GM13976 (cell line): ENCODE measurements at places on chromosomes 6 and 20.

DNA sequence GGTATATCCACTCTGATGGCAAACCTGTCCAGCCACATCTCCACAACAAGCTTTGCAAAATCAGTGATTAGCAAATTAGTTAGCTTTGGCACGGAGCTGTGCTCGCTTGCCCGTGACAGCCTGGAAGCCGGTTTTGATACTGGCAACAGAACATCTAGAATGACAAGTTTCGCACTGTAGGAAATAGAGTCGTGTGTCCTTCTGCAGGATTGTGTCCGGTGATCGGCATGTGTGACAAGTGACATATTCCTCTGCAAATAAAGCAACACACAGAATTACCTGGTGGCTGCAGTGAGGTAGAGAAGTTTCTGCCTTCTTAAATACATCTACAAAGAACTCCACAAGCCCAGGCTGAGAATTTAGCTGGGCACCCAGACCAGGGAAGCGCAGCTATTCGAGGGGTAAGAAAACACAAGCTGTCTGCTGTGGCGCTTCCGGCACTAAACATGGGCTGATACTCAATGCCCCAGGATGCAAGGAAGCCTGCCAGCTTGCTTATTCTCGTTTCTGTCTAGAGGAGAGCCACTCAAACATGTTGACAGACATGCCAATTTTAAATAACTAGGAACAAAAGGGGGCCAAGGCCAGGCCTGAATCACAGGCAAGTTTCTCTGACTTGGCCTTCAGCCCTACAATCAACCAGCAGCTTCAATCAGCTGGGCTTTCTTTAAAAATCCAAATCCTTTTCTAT lies 22.2 kb downstream of the EIF2S2 start:
- DNase-seq: no peak

GRCh38 chr6:80647156-80647555 lies 540.7 kb downstream of the BCKDHB start:
- no peak for DNase-seq

DNA sequence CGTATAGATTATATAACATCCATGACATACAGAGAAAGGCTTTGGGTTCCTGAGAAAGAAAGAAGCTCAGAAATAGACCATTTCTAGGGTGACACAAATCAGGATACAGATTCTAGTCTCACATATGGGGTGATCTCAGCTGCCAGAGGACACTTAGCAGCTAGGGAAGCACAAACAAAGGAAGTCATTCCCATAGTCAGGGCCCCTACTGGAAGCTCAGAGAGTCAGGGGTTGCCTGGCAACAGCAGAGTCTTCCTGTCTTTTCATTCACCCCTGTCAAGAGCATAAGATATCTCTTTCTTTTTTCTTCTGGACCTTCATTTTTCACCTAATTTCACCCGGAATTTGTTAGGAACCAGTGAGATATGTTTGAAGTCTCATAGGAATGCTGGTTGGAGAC lies 81.9 kb upstream of the IYD start:
- no peak for DNase-seq

DNA sequence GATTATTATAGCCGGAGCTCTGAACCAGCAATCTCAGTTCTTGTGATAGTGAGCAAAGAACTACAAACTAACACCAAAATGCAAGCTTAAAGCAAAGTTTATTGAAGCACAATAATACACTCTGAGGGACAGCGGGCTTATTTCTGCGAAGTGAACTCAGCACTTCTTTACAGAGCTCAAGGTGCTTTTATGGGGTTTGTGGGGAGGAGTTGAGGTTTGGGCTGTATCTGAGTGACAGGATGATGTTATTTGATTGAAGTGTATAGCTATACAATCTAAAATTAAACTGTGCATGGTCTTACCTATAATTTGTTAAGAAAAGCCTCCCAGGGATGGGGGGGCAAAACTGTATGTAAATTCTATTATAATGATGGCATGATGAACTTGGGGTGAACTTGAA lies 1.0 kb upstream of the HFE start:
- no peak for DNase-seq

DNA sequence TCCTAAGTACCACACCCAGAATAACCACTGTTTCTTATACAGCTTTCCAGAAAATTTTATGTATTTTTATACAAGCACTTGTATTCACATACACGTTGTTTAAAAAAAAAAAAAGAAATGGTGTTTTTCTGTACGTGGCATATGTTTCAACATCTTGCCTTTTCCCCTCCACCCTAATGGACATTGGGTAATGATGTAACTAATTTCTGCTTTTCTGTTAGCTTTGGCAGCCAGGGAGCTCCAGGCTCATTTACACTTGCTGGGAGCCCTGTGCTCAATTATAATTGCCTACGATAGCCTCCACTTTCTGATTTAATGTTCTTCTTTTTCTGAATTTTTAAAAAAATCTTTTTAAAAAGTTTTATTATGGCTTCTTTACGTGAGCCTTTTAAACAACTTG lies 352.4 kb downstream of the UTRN start:
- DNase-seq: no peak

- DNase-seq: no peak
Observed at GRCh38 chr6:23180504-23181293, 611.3 kb downstream of the HDGFL1 start.

GRCh38 chr20:54148947-54149764 lies 24.6 kb downstream of the CYP24A1 start:
- no peak for DNase-seq

- no peak for DNase-seq
Observed at GRCh38 chr6:7215798-7216231, 97.2 kb downstream of the SSR1 start.

GRCh38 chr6:134422426-134423231 lies 104.7 kb upstream of the SGK1 start:
- DNase-seq: no peak

- DNase-seq: no peak
Observed at GRCh38 chr6:117992856-117993255, 85.8 kb downstream of the SLC35F1 start.

DNA sequence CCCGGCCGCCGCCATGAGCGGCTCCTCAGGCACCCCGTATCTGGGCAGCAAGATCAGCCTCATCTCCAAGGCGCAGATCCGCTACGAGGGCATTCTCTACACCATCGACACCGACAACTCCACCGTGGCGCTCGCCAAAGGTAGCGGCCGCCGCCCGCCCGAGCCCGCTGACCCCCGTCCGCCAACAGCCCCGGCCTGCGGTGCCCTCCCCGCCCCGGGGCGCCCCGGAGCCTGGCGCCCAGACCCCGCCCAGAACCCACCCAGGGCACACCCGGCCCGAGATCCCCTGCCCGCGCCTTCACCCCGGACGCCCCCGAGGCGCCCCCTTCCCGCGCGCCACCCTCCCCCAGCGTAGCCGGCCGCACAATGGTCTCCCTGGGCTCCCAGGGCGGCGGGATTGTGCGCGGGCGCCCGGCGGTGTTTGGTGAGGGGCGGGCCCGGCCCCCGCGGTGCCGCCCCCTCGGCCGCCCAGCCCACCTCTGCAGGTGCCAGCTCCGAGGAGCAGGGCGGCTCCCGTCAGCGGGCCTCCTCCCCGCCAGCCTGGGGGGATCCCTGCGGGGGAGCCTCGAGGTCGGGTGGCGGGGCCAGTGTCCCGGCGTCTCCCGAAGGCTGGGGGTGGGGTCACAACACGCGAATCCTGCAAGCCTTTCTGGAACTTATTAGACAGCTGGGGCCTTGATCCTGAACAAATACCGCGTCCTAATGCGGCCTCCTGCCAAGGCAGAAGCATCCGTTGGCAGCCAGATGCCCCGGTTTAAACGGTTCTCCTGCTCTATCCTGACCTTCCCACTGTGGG lies 577 bp downstream of the LSM14B start:
- peak; percentile 58 for DNase-seq

DNA sequence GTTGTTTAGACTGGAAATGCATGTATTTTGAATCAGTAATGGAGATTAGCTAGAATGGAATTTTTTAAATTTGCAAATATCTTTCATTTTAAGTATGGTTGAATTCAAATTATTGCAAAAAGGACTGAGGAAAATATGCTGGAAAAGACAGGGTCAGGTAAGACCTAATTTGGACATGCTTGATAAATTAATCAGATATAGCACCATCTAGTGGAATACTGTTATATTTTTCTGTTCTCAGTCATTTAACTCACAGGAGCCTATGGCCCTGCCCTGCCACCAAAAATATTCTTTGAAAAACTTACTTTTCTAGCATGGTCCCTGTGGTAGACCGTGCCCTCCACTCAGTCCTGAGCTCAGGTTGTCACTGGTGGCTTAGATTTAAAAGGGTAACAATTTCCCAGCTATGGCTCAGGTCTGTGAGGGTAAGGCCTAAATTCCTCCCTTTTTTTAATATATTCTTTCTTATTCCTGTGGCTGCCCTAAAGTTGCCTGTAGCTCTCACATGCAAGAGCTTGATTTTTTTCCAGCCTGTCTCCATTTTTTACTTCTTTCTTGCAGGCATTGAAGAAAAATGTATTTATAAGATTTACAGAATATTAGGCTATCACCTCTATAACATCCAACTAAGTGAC lies 25.3 kb upstream of the KIAA1586 start:
- DNase-seq: peak; percentile 60

GRCh38 chr6:15819226-15819625 lies 156.4 kb upstream of the DTNBP1 start:
- DNase-seq: no peak

GRCh38 chr6:114281496-114281895 lies 61.3 kb downstream of the HS3ST5 start:
- DNase-seq: no peak

DNA sequence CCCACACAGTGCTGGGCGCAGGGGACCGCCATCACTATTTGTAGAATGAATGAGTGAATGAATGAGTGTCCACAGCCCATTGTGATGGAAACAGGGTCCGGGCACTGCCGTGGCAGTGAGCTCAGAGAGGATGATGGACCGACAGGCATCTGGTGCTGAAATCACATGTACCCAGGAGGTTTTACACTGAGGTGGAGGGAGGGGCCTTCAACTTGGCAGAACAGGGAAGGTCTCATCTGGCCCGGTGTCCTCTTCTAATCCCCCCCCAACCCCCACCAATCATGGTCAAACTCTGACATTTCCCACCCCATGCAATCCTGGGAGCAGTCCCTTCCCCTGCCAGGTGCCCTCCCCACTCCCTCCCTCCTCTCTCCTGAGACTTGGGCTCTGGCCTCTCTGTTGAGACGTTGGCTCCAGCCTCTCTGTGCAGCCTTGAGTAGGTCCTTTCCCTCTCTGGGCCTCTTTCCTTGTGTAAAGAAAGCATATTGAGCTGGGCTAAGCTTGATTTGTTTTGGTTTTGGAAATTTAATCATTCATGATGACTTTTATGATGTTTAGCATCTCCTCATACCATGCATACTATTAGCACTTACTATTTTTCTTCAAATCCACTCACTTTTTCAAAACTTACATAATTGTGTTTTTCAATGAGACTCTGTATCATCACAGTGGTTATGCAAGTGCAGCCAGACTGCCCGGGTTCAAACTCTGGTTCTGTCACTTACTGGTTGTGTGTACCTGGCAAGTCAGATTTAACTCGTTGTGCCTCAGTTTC lies 10.8 kb downstream of the KIAA1755 start:
- DNase-seq: no peak

DNA sequence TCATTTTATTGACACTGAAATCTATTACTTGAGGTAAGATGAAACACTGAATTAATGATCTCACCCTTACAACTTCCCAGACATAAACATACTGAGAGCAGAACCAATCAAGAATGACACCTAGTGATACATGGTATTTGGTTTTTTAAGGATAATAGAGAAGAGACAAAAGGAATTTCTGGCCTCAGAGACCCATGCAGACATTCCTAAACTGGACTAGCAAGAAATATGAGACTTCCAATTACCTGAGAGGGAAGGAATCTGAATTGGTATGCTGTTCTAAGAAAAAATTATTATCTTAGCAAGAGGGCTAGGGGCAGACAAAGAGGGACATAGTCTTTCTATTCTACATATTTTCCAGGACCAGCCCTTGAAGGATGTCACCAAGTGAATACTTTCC lies 141.1 kb downstream of the BMP5 start:
- DNase-seq: no peak

DNA sequence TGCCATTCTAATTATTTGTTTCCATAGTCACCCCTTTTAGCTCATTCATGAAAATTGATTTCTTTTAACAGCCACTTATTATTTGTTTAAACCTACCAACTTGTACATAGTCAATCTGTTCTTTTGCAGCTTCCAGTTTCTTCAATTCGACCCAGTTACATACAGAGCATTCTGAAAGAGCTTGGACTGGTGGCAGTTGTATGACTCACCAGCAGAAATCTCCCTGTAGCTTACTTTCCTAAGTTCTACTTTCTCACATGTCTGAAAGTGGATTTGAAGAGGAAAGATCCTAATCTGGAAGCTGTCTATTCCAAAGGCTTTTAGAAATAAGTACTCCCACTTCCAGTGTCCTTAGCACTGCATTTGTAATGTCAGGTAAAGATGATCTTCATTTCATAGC lies 447.9 kb downstream of the HTR1B start:
- DNase-seq: no peak

DNA sequence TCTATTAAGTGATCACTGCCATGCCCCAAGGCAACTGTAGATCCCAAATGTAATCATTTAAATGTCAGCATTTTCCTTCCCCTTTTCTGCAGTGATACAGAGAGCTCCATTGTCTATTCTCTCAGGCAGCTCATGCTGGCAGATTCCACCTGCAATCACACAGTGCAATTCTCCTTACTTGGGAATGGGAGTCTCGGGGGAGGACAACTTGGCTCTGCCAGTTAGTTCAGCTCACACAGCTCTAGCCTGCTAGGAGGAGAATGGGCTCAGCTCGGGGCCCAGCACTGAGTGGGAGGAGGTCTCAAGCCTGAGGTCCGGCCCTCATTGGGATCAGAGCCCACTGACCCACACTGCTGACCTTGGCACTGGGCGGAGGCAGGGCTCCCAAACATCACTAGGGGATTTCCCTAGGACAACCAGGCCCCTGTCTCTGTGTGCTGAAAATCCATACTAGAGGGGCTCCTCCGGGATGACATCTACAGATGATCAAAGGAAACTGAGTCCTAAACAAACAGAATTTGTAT lies 109.2 kb upstream of the ASF1A start:
- no peak for DNase-seq

GRCh38 chr20:34544109-34544796 lies 14.3 kb upstream of the MAP1LC3A start:
- no peak for DNase-seq

DNA sequence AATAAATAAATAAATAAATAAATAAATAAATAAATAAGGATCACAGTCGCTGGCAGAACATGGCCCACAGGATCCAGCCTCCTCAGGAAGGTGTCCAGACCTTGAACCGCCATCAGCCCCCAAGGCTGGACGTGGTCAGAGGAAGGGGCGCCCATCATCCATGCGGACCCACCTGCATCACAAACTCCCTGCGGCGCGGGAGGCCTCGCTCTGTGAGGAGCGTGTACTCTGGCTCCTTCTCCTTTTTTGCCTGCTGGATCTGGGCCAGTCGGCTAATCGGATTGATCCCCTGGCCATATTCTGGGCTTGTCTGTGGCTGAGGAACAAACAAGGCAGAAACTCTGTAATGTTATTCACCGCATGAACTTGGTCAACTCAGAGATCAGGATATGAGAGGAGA lies 65.2 kb downstream of the STAU1 start:
- no peak for DNase-seq

GRCh38 chr6:100751590-100751989 lies 129.5 kb downstream of the ASCC3 start:
- DNase-seq: no peak

GRCh38 chr20:38073307-38074071 lies 39.9 kb downstream of the RPRD1B start:
- DNase-seq: peak; percentile 49

- DNase-seq: no peak
Observed at GRCh38 chr6:62086047-62086446, 200.0 kb downstream of the KHDRBS2 start.

GRCh38 chr6:52373151-52373690 lies 11.3 kb downstream of the PAQR8 start:
- DNase-seq: no peak

GRCh38 chr6:78476561-78476960 lies 390.8 kb upstream of the IRAK1BP1 start:
- no peak for DNase-seq
